GM06990 (cell line): ENCODE measurements at places on chromosomes 6 and 20.

DNA sequence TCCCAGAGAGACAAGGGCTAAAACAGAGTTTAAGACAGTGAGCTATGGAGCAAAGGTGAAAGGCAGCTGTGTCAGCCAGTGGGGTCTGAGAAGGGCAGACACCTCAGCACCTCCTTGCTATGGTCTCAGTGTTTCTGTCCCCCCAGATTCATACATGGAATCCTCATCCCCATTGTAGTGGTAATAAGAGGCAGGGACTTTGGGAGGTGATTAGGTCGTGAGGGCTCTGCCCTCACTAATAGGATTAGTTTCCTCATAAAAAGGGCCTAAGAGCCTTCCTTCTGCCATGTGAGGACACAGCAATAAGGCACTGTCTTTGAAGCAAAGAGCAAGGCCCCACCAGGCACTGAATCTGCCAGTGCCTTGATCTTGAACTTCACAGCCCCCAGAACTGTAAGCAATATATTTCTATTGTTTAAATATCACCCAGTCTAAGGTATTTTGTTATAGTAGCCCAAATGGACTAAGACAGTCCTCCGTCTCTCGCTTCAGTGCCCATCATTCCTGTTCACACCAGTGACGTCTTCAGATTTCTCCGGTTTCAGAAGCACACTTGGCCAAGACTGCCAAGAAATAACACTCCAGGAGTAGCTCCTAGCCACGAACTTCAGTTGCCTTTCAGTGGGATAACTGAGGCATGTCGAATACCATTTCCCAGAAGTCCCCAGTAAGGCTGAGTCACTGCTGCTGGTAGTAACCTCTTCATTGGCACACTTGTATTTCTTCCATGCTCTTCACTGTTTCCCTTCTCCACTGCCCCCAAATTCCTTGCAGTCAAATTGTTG, 32.8 kb downstream of the SLC13A3 start:
- no peak for DNase-seq

DNA sequence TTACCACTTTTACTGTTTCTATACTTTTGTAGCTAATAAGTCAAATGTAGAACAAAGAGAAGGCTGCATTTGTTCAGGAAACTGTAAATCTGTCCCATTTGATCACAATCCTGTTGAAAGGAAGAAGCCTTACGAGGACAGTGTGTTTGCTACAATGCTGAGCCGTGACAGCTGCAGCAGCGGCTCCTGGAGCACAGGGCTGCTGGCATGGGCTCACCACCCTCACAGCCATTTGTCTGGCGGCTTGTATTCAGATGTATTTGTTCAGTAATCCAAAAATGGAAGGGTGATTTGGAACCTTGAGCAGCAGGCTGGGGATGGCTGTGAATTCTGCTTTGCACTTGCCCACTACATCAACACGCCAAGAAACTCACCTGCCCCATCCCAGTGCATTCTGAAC, 5.7 kb downstream of the TUBB2A start:
- DNase-seq: no peak

- DNase-seq: no peak
Observed at GRCh38 chr20:48259456-48259855, 474.2 kb upstream of the SULF2 start.

GRCh38 chr20:52652271-52652670, 319.9 kb upstream of the TSHZ2 start:
- DNase-seq: no peak

DNA sequence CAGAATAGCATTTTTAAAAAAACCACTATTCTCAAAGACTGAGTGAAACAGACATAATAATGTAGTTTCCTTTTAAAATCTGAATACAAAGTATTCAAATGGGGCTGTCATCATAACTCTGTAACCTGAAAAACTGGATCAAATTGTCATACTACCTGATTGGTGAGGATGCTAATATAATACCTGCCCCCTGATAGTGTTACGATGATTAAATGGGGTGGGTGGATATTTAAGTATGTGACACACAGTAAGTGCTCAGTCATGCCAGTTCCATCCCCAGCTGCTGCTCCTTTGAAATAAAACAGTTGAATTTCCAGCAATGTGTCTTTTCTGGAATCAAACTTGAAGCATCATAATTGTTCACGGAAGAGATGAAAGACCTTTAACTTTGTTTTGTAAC, 8.9 kb downstream of the HTR1B start:
- no peak for DNase-seq

GRCh38 chr20:52630138-52630537, 342.0 kb upstream of the TSHZ2 start:
- no peak for DNase-seq

DNA sequence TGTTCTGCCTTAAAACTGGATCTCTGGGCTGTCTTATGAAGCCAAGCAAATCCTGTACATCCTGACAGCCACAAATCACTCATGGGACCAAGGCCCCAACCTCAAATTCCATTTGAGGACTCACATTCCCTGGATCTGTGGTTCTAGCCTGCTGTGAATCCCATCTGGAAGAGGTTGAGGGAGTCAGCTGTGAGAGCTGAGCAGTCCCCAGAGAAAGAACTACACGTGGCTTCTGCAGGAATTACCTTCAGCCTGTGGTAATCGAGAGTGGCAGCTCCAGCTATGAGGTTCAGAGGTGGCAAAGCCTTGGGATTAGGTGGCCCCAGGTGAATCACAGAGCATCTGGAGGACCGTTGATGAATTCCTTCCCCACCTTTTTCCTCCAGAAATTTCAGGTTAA, 245.2 kb downstream of the SLC24A3 start:
- no peak for DNase-seq

DNA sequence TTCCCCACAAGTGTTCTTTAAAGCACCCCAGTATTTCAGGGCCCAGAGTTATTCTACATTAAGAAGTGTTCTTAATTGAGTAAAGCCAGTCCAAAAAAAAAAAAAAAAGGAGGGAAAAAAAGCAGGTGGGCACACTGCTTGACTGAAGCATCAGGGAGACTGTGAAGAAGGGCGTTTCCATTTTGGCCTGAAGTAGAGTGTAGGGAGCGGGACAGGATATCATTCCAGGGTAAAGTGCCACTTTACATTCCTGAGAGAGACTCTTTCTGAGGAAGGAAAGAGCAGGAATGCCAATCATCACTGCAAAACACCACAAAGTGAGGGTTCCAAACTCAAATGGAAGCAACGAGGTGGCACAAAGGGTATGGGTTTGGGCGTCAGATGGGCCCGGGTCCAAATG, 54.1 kb upstream of the BEND6 start:
- no peak for DNase-seq

DNA sequence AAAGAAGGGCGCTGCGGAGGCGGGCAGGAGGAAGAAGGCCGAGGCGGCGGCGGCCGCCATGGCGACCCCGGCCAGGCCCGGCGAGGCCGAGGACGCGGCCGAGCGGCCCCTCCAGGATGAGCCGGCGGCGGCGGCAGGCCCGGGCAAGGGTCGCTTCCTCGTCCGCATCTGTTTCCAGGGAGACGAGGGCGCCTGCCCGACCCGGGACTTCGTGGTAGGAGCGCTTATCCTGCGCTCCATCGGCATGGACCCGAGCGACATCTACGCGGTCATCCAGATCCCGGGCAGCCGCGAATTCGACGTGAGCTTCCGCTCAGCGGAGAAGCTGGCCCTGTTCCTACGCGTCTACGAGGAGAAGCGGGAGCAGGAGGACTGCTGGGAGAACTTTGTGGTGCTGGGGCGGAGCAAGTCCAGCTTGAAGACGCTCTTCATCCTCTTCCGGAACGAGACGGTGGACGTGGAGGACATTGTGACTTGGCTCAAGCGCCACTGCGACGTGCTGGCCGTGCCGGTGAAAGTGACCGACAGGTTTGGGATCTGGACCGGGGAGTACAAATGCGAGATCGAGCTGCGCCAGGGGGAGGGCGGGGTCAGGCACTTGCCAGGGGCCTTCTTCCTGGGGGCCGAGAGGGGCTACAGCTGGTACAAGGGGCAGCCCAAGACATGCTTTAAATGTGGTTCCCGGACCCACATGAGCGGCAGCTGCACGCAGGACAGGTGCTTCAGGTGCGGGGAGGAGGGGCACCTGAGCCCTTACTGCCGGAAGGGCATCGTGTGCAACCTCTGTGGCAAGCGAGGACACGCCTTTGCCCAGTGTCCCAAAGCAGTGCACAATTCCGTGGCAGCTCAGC, 780 bp downstream of the ZCCHC3 start:
- DNase-seq: peak; percentile 66

GRCh38 chr20:48786951-48787705, 40.7 kb downstream of the PREX1 start:
- DNase-seq: no peak

DNA sequence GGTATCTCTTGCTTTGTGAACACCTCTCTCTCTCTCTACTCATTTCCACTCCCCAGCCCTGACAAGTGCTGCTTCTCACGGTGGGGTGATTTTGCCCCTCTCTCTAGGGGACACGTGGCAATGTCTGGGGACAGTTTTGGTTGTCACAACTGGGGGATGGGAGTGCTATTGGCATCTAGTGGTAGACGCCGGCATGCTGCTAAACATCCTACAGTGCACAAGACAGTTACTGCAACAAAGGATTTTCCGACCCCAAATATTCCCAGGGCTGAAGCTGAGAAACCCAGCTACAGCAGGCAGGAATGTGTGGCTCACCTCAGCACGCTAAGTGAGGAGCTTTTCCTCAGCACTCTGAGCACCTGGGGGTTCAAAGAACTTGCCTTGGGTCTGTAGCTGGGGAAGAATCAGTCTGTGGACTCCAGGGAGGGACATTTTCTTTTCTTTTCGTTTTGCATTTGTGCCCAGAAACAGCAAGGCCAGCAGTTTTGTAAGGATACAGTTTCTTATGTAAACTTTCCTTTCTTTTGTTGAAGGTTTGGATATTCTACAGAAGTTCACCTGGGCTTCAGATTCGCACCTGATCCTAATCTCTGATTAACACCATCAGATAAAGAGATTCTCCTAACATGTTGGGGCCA, 246.9 kb upstream of the ZFP64 start:
- no peak for DNase-seq

DNA sequence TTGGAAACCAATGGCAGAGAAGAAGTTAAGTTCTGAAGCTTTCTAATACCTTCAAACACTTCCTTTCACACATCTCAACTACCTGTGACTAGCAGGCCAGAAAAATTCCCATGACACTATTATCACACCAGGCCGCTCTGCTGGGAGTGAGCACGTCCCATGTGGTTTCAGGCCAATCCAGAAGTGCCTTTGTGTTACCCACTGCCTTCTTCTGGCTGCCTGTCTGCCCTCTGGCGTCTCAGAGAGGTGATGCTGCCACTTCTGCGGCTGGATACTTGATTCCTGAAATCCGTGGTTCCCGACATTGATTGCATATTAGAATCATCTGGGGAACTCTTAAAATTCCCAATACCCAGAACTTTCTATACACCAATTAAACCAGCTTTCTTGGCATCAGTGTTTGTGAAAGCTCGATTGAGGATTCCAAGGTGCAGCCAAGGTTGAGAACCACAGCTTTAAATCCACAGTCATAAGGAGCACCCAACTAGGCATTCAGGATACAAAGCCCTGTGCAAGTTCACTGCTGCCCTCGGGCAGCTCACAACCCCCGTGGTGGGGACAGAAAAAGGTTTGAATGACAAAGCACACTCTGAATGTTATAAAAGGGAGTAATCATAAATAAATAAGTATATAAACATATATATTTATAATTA, 65.6 kb downstream of the STMND1 start:
- no peak for DNase-seq

GRCh38 chr6:78559056-78559455, 308.3 kb upstream of the IRAK1BP1 start:
- DNase-seq: no peak

DNA sequence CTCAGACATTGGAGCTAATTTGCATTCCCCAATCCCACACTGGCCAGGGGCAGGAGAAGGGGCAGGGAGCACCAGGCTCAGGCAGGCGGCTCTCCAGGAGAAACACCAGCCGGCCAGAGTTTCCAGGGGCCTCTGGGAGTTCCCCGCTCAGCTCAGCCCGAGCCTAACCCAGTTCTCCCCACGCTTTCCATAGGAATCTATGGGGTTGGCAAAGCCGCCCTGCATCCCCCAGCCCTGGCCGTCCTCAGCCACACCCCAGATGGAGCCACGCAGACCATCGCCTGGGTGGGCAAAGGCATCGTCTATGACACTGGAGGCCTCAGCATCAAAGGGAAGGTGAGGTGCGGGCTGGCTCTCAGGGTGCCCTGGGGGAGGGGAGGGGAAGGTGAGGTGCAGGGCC, 8.2 kb downstream of the NPEPL1 start:
- DNase-seq: no peak

- no peak for DNase-seq
Observed at GRCh38 chr6:48032151-48032550, 78.8 kb downstream of the PTCHD4 start.

GRCh38 chr6:105642708-105643107, 239.8 kb upstream of the PREP start:
- no peak for DNase-seq

- DNase-seq: peak; percentile 80
Observed at GRCh38 chr20:49669601-49670189, 44.0 kb downstream of the B4GALT5 start.

DNA sequence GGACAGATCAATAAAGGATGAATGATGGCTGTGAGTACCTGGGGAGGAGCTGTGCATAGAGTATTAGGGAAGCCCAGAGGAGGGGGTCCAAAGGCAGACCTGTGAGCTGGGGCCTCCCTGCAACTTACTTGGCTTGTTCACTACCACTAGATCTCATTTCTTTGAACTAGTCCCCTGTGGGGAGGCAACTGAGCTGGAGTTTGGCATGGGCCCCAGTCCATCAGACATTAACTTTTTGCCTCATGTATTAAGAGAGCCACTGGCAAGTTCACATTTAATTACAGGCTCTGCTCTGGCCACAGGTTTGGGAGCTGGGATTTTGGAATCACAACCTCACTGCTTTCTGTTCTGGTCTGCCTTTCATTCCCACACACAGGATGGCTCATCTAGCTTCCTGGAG, 254.1 kb downstream of the PRL start:
- no peak for DNase-seq

GRCh38 chr6:33161354-33162331, 30.6 kb downstream of the COL11A2 start:
- peak; percentile 79 for DNase-seq

DNA sequence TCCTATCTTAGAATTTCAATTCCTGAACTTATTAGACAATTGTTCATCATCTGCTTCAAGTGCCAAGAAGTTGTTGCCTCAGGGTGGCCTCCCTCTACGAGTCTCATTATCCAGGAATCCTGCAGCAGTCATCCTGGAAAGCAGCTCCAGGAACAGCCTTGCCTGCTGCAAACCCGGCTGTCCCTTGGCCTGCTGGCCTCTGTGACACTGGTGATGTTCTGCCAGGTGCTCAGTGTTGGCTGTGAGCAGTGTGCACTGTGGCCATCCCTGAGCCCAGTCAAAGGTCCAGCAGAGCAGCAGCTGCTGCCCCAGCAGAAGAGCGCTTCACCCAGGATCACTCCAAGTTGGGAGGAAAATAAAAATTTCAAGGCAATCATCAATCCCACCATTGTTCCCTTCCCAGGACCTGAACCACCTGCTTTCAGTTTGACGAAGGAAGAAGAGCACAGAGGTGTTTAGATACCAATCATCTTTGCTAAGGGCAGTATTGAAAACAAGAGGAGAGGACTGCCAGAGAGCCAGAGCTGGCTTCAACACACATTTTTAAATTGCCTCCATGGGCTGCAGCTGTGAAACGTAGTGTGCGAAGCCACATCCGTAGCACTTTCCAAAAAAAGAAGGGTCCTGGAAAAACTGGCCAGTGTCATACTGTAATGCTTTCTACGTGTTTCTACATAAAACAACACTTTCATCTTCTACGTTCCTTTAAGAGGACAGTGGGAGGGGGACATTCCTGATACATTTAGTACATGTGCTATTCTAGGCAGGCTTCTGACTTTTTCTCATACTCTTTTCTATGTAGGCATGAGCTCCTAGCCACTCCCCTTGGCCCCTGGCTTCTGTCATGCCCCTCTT, 7.2 kb upstream of the FAM50B start:
- DNase-seq: no peak

GRCh38 chr6:158262755-158263154, 49.5 kb upstream of the TULP4 start:
- no peak for DNase-seq

- DNase-seq: no peak
Observed at GRCh38 chr6:35562060-35562459, 49.4 kb upstream of the TULP1 start.
